ENCODE measurements at places on chromosomes 4 and X. TPM values are rescaled to one million over a fixed set of nuclear protein-coding genes. Genes with fewer than 3 reads are reported as not detected.

GRCh38 chrX:47571215-47571614, 10.2 kb downstream of the ARAF start:
- no peak for DNase-seq

The ETDB gene
- total RNA-seq: not detected

DNA sequence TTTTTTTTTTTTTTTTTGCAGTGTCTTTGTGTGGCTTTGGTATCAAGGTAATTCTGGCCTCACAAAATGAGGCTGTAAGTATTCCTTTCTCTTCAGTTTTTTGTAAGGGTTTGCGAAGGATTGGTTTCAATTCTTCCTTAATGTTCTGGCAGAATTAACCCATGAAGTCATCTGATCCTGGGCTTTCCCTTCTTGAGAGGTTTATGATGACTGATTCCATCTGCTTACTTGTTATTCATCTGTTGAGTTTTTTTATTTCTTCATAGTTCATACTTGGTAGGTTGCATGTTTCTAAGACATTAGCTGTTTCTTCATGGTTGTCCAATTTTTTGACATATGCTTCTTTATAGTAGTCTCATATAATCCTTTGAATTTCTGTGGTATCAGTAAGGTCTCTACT, 181.4 kb upstream of the PDE5A start:
- no peak for DNase-seq

DNA sequence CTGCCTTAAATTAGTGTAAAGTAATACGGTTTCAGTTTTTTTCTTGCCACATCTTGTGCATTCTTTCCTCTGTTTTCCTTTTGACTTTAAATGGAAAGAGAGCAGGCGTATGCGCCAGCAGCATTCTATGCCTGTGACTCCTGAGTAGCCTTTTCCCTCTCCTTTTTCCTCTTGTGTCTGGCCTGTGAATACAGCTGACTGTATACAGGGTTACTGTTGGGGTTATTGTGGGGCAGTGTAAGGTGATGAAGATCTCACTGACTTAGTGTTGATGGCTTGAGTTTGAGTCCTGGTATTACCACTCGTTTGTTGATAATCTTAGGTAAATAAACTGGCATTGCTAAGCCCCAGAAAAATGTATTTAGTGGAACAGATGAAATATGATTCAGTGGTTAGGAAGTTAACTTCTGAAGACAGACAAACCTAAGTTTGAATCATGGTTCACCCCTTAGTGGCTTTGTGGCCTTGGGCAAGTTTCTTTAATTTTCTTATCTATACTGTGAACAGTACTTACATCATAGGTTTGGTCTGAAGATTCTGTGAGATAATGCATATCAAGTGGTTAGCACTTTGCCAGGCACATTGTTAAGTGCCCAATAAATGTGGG, 105.1 kb downstream of the FNIP2 start:
- DNase-seq: no peak

The PFKFB1 gene
- 9.3 TPM for total RNA-seq

DNA sequence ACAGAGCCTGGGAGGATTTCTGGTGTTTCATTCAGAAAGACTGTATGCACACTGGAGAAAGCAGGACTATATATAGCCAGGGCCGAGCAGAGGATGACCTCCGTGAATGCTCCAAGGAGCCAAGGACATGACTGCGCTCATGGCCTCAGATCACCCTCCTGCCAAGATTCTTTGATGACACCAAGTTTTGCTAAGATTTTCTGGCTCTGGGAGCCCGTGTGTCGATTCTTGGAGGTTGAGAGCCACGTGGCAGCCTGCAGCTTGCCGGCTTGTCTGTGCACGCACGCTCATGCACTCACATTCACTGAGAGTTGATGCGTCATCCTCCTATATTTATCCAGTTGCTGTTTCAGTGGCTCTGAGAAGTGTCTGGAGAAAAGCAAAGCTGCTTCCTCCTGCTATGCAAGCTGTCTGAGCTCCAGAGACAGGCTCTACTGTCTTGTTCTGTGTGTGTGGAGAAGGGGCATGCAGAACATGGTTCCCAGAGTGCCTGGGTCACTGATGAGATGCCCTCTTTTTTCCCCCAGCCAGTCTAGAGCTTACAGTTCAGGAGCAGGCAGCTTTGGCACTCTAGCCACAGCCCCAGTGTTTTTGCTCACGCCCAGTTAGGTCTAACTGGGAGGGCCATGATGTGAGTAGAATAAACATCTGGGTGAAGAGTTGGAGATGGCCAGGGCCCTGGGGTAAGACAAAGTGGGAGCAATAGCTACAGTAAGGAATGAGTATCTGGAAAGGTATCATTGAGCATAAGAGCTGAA, 64.9 kb upstream of the SCOC start:
- peak; percentile 80 for DNase-seq

The NEUROG2 gene
- not detected for total RNA-seq

- no peak for DNase-seq
Observed at GRCh38 chr4:63618883-63619718, 790.1 kb downstream of the TECRL start.

GRCh38 chr4:96471956-96472867, 632.3 kb downstream of the PDHA2 start:
- no peak for DNase-seq

The RHOXF2B gene
- not detected for total RNA-seq

GRCh38 chrX:6810776-6811175, 275.9 kb upstream of the VCX3A start:
- no peak for DNase-seq

- no peak for DNase-seq
Observed at GRCh38 chr4:3875466-3875865, 109.3 kb downstream of the ADRA2C start.

All from gastrocnemius medialis (tissue), 4 donors.